Pancreas (tissue), 10 donors: ENCODE measurements at places on chromosomes 2 and 18.
A peak's percentile ranks its signal among the peaks of the same experiment; 100 is the strongest.

- H3K4me3 ChIP-seq: no peak overlapping the region
- H3K27me3 ChIP-seq: no peaks in the 10 kb centered on the region
- no peak for DNase-seq
- H3K27ac ChIP-seq: no peak overlapping the region
- no peaks in the 10 kb centered on the region for H3K36me3 ChIP-seq
These were observed 474.9 kb downstream of the NRXN1 start for GRCh38 chr2:50556934-50557575.

GRCh38 chr2:119879502-119879901 lies 119.8 kb downstream of the PTPN4 start:
- H3K4me3 ChIP-seq: no peak overlapping the region
- no peak for DNase-seq
- H3K36me3 ChIP-seq: no peaks in the 10 kb centered on the region
- H3K27me3 ChIP-seq: no peaks in the 10 kb centered on the region
- no peak overlapping the region for H3K27ac ChIP-seq
- H3K4me1 ChIP-seq: peaks cover 13% of the 10 kb centered on the region

- H3K27ac ChIP-seq: no peak overlapping the region
- no peak for DNase-seq
- H3K4me1 ChIP-seq: no peaks in the 10 kb centered on the region
- H3K36me3 ChIP-seq: peaks cover 49% of the 10 kb centered on the region
- no peaks in the 10 kb centered on the region for H3K27me3 ChIP-seq
- H3K4me3 ChIP-seq: no peak overlapping the region
These were observed 97.7 kb upstream of the TFCP2L1 start for GRCh38 chr2:121382744-121383143.

DNA sequence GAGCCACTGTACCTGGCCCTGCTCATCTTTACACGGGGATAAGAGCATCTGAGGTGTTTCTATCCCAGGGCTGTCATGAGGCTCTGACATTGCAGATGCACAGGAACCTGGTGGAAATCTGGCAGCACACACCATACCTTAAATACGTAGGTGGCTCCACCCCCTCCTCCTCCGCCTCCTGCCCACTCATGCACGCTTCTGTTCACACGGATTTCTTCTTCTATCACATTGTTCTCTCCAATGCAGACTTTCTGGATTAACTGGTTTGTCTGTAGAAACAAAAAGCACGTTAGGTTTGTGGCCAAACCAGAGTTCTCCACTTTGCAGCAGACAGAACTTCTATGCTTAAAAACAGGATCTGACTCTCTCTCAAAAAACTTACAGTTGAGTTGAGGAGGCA lies 118.2 kb downstream of the CLIP4 start:
- H3K27me3 ChIP-seq: no peaks in the 10 kb centered on the region
- DNase-seq: no peak
- no peaks in the 10 kb centered on the region for H3K36me3 ChIP-seq
- H3K4me1 ChIP-seq: no peaks in the 10 kb centered on the region

DNA sequence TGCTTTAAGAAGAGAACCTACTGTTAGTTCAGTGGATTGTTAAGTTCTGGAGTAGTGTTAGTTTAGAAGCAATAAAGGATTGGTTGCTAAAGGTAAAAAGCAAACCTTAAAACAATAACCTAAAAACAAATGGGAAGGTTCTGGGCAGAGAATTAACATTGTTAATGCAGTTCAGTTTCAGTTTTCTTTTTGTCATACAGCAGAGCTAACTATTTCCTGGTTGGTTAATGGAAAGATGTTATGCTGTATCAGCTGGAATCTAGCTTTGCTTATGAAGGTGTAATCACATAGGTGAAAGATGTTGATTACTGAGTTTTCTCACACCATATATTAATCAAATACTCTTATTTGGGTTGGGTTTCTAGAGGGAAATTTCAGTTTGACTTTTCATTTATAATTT lies 23.8 kb downstream of the SMAD4 start:
- H3K4me1 ChIP-seq: no peaks in the 10 kb centered on the region
- H3K4me3 ChIP-seq: no peak overlapping the region
- peaks cover 8% of the 10 kb centered on the region for H3K36me3 ChIP-seq
- peak overlapping the region; percentile 22 for H3K27ac ChIP-seq
- no peak for DNase-seq
- H3K27me3 ChIP-seq: no peaks in the 10 kb centered on the region

DNA sequence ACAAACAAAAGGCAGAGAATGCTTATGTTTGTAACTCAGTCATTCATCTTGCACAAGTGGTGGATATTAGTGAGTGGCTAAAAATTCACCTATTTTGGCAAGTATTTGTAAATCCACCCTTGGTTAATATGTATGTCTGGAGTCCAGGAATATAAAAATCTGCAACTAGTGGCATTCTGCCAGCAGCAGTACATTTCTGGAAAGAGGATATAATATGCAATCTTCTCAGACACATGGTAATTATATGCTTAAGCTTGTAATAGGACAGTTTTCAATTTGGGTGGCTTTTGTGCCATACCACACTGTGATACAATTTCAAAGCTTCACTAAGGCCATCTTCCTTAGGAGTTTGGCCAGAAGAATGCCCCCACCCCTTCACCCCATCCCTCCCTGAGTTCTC lies 693.3 kb downstream of the MBD2 start:
- no peak overlapping the region for H3K27ac ChIP-seq
- H3K36me3 ChIP-seq: no peaks in the 10 kb centered on the region
- DNase-seq: no peak
- no peak overlapping the region for H3K4me3 ChIP-seq
- H3K4me1 ChIP-seq: no peaks in the 10 kb centered on the region
- H3K27me3 ChIP-seq: no peaks in the 10 kb centered on the region

GRCh38 chr2:11102466-11102865 lies 52.8 kb upstream of the SLC66A3 start:
- DNase-seq: no peak
- no peaks in the 10 kb centered on the region for H3K36me3 ChIP-seq
- no peak overlapping the region for H3K4me3 ChIP-seq
- no peaks in the 10 kb centered on the region for H3K27me3 ChIP-seq
- H3K27ac ChIP-seq: no peak overlapping the region

- H3K27me3 ChIP-seq: no peaks in the 10 kb centered on the region
- no peak for DNase-seq
- no peaks in the 10 kb centered on the region for H3K36me3 ChIP-seq
- no peak overlapping the region for H3K27ac ChIP-seq
- no peaks in the 10 kb centered on the region for H3K4me1 ChIP-seq
- H3K4me3 ChIP-seq: no peak overlapping the region
These were observed 96.8 kb downstream of the SNTG2 start for GRCh38 chr2:1047485-1047884.

DNA sequence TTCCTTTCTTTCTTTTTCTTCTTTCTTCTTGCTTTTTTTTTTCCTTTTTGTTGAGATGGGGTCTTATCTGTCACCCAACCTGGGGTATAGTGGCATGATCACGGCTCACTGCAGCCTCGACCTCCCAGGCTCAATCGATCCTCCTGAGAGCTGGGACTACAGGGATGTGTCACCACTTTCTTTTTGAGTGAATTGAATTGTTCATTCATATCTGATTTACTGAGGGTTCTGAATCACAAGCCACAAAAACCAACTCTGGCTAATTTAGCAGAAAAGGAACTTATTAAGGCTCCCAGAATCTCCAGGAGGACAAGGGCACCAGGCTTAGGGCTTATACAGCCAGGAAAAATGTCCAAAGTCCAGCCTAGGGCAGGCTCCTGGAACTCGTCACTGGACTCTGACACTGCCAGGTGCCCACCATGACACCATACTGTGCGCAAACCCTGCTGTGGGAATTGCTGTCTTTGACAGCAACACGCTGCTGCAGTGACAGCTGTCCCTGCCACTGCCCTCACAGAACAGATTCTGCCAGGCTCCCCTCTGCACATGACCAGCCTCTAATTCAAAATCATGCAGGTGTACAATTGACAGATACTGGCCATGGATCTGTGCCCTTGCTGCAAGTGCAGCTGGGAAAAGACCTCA lies 42.9 kb upstream of the EML6 start:
- H3K4me1 ChIP-seq: peaks cover 6% of the 10 kb centered on the region
- H3K36me3 ChIP-seq: no peaks in the 10 kb centered on the region
- no peak overlapping the region for H3K27ac ChIP-seq
- H3K4me3 ChIP-seq: no peak overlapping the region

DNA sequence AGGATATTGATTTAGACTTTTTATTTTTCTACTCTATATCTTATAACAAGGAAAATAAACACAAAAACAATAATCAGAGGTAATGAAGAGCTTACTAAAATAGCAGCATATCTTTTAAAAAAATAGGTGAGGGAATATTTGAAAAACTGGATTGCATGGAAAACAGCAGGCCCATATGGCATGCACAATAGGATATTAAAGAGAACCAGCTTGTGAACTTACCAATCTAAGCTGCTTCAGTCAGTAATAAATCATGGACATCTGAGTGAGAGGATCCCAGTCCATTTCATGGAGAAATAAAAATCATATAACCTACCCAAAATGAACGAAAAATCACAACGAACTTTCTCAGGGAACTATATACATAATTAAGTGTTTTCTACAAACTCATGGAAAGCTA lies 634.6 kb downstream of the ADCYAP1 start:
- no peaks in the 10 kb centered on the region for H3K27me3 ChIP-seq
- H3K4me1 ChIP-seq: no peaks in the 10 kb centered on the region
- H3K4me3 ChIP-seq: no peak overlapping the region
- no peak for DNase-seq
- no peaks in the 10 kb centered on the region for H3K36me3 ChIP-seq
- H3K27ac ChIP-seq: no peak overlapping the region

DNA sequence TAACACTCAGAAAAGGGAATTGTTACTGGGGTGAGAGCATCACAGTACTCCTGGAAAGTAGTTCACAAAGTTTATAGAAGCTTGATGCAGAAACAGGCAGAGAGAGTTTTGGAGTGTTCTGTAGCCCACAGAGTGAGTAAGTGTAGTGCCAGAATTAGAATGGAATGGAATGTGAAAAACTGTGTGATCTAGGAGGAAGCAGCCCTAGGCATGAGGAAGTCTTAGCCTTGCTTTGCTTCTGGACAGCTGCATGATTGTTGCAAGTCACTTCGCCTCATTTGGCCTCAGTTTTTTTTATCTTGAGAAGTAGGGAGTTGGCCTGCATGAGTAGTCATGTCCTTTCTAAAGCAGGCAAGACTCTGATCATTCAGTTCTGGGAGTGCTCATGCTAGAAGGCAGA lies 10.9 kb downstream of the SERPINB12 start:
- no peak overlapping the region for H3K27ac ChIP-seq
- no peaks in the 10 kb centered on the region for H3K36me3 ChIP-seq
- H3K4me3 ChIP-seq: no peak overlapping the region
- H3K4me1 ChIP-seq: no peaks in the 10 kb centered on the region
- H3K27me3 ChIP-seq: no peaks in the 10 kb centered on the region
- DNase-seq: no peak

- no peak overlapping the region for H3K27ac ChIP-seq
- DNase-seq: no peak
- no peaks in the 10 kb centered on the region for H3K36me3 ChIP-seq
- no peaks in the 10 kb centered on the region for H3K27me3 ChIP-seq
- no peak overlapping the region for H3K4me3 ChIP-seq
These were observed 72.8 kb upstream of the YPEL5 start for GRCh38 chr2:30074023-30074422.

GRCh38 chr2:135662088-135662487 lies 79.6 kb upstream of the UBXN4 start:
- no peak overlapping the region for H3K4me3 ChIP-seq
- H3K36me3 ChIP-seq: no peaks in the 10 kb centered on the region
- H3K27me3 ChIP-seq: no peaks in the 10 kb centered on the region
- DNase-seq: no peak
- H3K4me1 ChIP-seq: peaks cover 1% of the 10 kb centered on the region

DNA sequence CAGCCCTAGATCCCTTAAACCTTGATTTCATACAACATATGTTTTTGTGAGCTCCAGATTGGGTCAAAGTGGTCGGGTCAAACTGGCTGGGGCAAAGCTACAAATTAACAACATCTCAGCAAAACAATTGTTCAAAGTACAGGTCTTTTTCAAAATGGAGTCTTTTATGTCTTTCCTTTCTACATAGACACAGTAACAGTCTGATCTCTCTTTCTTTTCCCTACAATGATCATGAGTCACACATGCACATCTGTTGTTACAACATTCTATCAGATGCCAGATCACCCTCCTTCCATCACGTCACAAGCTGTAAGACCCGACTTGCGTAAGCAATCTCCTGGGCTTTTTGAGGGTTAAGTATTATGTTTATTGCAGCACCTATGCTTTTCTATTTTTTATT lies 55.1 kb downstream of the RHOB start:
- H3K4me3 ChIP-seq: no peak overlapping the region
- H3K27me3 ChIP-seq: no peaks in the 10 kb centered on the region

- H3K27ac ChIP-seq: no peak overlapping the region
- no peak for DNase-seq
- no peaks in the 10 kb centered on the region for H3K36me3 ChIP-seq
- no peaks in the 10 kb centered on the region for H3K27me3 ChIP-seq
- no peak overlapping the region for H3K4me3 ChIP-seq
These were observed 59.6 kb downstream of the NCK2 start for GRCh38 chr2:105804266-105804665.

DNA sequence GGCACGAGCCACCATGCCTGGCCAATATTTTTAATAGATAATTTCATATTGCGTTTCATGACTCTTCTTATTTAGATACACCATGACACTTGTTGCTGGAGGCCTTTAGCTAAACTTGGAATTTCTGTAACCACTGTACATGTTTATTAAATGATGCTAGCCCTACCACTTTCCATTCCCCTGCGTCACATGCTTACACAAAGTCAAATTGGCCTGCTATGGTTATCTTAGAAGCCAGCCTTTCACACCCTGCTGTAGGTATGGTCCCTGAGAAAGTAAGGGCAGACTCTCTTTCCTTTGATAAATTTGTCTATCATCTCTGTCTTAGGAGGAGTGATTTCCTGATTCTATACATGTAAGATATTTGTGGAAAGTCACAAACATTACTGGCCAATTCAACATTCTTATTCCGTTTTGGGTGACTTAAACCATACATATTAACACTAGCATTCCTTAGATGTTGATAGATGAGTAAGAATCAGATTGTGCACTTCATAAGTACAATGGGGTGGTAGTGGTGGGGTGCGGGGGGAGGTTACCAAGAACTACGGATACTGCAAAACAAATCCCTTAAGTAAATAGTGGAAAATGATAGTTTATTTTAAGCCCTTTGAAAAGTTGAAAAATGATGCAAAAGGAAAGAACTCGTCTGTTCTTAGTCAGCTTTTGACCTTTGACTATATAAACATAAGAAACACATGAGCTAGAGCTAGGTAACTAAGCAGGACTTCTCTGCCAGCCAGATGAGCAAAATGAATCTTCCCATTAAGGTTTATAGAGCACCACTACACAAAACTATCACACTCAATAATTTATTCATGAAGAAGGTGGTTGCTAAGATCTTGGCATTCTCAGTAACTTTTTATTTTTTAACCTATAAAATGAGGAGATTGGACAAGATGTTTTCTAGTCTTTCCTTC lies 7.9 kb upstream of the NDUFV2 start:
- no peaks in the 10 kb centered on the region for H3K4me1 ChIP-seq
- no peak for DNase-seq
- no peak overlapping the region for H3K4me3 ChIP-seq

GRCh38 chr2:124704071-124704925 lies 679.2 kb downstream of the CNTNAP5 start:
- no peaks in the 10 kb centered on the region for H3K36me3 ChIP-seq
- H3K27ac ChIP-seq: no peak overlapping the region
- H3K27me3 ChIP-seq: no peaks in the 10 kb centered on the region
- no peaks in the 10 kb centered on the region for H3K4me1 ChIP-seq
- DNase-seq: no peak
- no peak overlapping the region for H3K4me3 ChIP-seq

- no peak for DNase-seq
- no peaks in the 10 kb centered on the region for H3K27me3 ChIP-seq
- no peaks in the 10 kb centered on the region for H3K4me1 ChIP-seq
These were observed 83.8 kb upstream of the CCDC150 start for GRCh38 chr2:196555726-196556125.

GRCh38 chr2:159003555-159003954 lies 35.1 kb downstream of the TANC1 start:
- no peaks in the 10 kb centered on the region for H3K27me3 ChIP-seq
- H3K4me3 ChIP-seq: no peak overlapping the region
